ENCODE measurements at places on chromosomes 1 and 21. TPM values are rescaled to one million over a fixed set of nuclear protein-coding genes. Genes with fewer than 3 reads are reported as not detected.

DNA sequence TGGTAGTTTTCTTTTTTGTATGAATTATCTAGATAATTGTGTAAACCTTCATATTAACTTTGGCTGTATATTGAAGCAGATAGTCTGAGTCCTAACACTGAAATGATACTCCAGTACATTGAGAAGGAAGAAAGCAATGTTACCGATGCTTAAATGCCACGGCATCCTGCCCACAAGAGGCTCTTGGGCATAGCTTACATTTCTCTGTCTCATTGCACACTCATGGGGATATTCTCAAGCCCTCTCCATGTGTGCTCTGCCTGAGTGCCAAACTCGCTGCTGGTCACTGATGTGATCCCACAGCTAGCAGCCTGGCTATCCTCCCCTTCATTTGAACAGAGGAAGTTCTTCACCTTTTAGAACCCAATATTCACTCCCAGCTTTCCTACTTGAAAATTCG is 179.4 kb downstream of the TGFB2 start:
- no peak for DNase-seq

- no peak for DNase-seq
Measured at GRCh38 chr1:51819810-51820209, 58.7 kb downstream of the NRDC start.

GRCh38 chr1:169044296-169044695 is 62.2 kb upstream of the ATP1B1 start:
- DNase-seq = no peak

GRCh38 chr1:211420389-211420788 is 71.6 kb downstream of the RD3 start:
- DNase-seq = no peak

DNA sequence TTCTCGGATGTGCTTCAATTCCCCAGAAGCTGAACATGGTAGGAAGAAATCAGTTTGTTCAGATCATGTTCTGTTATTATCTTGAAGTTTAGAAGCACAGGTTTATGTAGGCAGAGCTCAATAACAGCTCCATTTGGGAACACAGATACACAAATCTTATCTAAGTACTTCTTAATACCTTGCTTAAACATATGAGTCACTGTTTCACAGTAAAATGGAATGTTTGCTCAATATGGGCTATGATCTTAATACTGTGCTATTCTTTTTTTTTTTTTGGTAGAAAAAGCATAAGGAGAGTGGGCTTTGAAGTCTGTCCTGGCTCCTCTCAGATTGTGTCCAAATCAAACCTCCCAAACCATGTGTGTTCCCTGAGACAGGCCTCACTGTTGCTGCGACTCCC is 13.4 kb downstream of the PROK1 start:
- no peak for DNase-seq

GRCh38 chr1:157000686-157001085 is 44.9 kb downstream of the ARHGEF11 start:
- peak; percentile 4 for DNase-seq

GRCh38 chr21:38954588-38955004 is 148.9 kb downstream of the ETS2 start:
- no peak for DNase-seq

GRCh38 chr1:40187399-40187798 is 26.2 kb downstream of the RLF start:
- DNase-seq = no peak

- no peak for DNase-seq
Measured at GRCh38 chr1:167312871-167313270, 92.2 kb downstream of the POU2F1 start.

GRCh38 chr1:80468356-80468755 is 1332.4 kb upstream of the ADGRL2 start:
- no peak for DNase-seq

GRCh38 chr1:246108278-246108925 is 398.7 kb downstream of the SMYD3 start:
- no peak for DNase-seq

- no peak for DNase-seq
Measured at GRCh38 chr1:232209357-232209756, 420.6 kb downstream of the SIPA1L2 start.

- no peak for DNase-seq
Measured at GRCh38 chr1:171110621-171111326, 20.1 kb downstream of the FMO3 start.

GRCh38 chr1:48693674-48694320 is 82.9 kb downstream of the BEND5 start:
- DNase-seq = no peak

DNA sequence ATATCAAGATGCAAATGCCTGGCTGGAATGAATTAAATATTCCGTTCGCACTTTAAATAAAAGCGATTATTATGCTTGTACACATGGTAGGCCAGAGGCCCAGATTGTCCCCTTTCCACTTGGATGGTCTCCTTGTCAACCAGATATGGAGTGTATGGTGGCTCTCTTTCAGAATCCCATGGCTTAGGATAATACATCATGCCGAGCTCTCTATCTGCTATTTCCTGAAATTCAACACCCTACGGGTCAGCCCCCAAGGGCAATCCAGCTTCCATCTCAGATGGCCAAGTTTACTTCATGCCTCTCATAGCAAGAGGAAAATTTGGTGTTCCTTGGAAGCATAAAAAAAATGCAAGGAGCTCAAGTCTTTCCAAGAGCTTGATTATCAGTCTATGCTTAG is 25.4 kb upstream of the FMO1 start:
- no peak for DNase-seq

GRCh38 chr1:101567582-101568189 is 330.9 kb downstream of the S1PR1 start:
- DNase-seq = no peak

- DNase-seq = no peak
Measured at GRCh38 chr1:224069138-224069537, 44.8 kb upstream of the FBXO28 start.

DNA sequence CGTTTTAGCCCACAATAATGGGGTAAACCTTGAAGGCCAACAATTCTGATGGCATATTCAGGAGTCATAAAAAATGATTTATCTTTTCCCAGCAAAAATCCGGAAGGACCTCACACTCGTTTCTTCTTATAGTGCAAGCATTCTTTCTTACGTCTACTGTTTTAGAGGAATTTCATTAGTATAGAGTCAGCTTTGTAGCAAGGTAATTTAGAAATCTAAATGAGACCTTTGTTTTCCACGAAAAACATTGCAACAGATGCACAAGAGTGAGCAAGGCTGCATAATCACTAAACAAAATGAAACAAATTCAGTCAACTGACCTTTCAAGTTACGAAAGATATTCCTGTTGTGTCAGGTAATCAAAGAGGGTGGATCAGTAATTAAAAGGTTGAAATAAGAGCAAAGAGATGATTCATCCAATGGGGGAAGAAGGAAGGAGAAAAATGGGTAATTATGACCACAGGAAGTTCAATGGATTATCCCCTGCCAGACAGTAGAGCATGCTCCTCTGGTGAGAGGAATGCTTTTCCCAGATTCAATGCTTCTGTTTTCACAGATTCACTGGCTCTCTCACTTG is 560 bp upstream of the CSDE1 start:
- no peak for DNase-seq

GRCh38 chr1:54129858-54130257 is 22.9 kb downstream of the CDCP2 start:
- no peak for DNase-seq

DNA sequence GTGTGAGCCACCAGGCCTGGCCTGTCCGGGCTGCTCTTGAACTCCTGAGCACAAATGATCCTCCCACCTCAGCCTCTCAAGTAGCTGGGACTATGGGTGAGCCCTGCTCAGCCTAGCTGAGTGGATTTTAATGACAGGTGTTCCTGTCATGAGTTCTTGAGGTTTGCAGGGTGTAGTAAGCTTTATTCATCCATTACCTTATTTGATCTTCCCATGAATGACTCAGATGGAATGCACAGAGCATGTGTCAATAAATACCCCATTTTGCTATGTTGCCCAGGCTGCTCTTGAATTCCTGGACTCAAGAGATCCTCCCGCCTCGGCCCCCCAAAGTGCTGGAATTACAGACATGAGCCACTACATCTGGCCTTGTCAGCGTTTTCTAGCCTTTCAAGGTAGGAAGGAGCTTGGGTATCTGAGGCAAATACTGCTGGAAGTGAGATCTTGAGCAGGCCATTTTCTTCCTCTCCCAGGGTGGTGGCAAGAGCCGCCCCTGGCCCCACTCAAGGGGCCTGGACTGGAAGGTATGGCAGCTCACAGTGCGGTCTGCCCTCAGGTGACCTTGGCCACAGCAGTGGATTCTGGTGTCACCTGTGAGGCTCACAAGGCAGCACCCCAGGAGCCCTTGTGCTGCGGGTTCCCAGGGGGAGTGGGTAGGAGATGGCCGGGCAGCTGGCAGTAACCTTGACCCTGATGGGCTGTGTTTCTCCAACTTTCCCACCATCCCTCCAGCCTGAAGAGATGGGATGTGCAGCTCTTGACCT is 20.0 kb downstream of the PIK3CD start:
- peak; percentile 99 for DNase-seq

DNA sequence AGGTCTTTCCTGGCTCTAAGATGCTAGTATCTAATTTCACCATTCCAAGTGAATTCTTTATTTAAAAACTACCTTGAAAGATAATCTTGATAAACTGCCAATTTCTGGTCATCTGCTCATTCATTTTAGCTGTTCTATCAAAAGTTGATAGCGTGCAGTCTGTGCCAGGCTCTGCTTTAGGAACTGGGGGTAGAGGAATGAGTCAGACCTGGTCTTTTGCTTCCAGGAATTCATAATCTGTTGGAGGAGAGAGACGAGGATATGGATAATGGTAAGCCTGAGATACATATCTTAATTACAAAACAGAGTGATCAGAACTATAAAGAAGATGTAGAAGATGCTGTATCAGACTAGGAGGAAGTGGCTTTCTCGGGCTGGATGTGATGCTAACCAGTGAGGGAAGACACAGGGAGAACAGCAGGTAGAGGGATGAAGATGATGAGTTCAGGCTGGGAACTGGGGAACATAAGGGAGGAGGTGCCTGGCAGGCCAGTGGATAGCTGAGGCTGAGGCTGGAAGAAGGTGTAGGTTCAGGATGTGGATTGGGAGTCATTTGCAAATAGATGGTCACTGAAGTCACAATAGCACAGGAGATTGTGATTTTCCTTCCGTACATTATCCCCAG is 12.3 kb upstream of the PHC2 start:
- no peak for DNase-seq

DNA sequence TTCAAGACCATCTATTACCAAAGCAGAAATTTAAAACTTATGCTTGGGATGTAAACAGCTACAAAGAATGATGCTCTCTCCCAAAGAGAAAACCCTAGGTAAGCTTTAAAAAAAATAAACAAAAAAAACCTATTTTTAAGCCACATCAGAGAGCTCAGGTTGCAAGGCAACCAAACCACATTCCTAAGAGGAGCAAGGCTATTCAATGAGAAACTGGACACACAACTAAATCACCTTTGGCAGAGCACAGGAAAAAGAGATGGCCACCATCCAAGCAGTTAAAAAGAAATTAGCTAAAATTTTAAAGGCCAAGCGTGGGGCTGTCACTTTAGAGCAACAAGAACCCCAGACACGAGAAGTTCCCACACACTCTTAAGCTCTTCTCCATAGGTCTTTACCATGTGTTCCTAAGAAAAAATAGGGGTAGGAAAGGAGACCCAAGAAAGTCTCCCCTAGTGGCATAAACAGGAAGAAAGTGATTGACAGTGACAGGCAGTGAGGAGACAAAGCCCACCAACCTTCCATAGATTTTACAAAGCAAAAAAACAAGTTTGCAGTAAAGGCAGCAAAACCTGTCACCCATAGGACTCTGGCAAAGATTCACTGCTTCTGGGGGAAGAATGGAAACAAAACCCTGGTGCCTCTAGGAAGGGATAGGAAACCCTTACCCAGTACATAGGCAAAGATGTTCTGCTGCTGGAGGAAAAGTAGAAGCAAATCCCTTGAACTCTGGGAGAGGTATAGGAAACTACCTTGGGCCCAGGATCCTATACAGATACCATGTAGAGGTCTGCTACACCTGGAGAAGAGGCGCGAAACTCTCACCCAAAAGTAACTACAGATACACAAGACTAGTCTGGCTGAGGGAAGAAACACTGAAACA is 68.5 kb downstream of the FOXJ3 start:
- DNase-seq = peak; percentile 5

- DNase-seq = peak; percentile 2
Measured at GRCh38 chr1:214670098-214670497, 67.1 kb downstream of the CENPF start.

- no peak for DNase-seq
Measured at GRCh38 chr1:43306688-43307457, 6.1 kb downstream of the TIE1 start.

GRCh38 chr1:117370509-117370908 is 3.3 kb downstream of the MAN1A2 start:
- no peak for DNase-seq

- no peak for DNase-seq
Measured at GRCh38 chr1:77319036-77319705, 37.4 kb downstream of the AK5 start.

DNA sequence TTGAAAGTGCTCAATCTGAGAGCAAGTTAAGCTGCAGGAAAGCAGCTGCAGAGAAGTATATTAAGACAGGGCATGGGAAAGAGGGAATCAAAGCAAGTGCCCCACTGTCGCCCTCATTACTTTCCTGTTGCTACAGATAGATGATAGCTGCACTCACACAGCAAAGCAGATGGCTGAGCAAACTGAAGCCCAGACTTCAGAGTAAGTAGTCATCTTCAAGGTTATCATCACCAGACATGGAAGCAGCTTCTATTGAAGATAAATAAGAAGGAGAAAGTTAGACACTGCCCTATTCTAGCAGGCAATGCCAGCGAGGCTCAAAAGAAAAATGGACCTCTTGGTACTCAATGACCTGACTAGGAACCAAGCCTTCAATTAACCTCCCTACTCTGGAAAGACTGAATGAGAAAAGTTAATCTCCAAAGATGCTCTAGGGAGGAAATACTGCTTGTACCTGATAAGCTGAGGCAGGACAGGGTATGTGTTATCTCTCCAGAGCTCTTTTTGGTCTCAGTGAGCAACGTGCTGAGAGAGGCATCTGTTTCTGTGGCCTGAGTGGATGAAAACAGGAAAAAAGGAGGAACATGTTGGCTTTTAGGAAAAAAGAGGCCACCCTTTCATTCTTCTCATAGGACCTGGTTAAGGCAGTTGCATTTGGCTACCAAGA is 11.1 kb upstream of the MRPL9 start:
- DNase-seq = no peak

Gene EIF4G3
- 38.4 TPM for total RNA-seq

Gene GUCA2B
- total RNA-seq = not detected

Gene NPPB
- total RNA-seq = 5.4 TPM

Gene KPRP
- total RNA-seq = not detected

Gene NCF2
- total RNA-seq = 86.1 TPM

Gene TNFRSF25
- total RNA-seq = 18.2 TPM

Gene MYOM3
- total RNA-seq = 7.9 TPM

Gene BEND5
- 4.2 TPM for total RNA-seq

Gene GJA5
- total RNA-seq = 0.29 TPM

Gene AKR7A3
- 0.33 TPM for total RNA-seq

Gene CD1B
- not detected for total RNA-seq

Gene OR2C3
- 0.04 TPM for total RNA-seq

Gene RHOU
- total RNA-seq = 1.0 TPM

Gene INSRR
- not detected for total RNA-seq

Gene S100A7
- not detected for total RNA-seq

Gene REG4
- total RNA-seq = not detected

All from kidney epithelial cell (primary cell).